ENCODE measurements at places on chromosomes 6 and 20.

DNA sequence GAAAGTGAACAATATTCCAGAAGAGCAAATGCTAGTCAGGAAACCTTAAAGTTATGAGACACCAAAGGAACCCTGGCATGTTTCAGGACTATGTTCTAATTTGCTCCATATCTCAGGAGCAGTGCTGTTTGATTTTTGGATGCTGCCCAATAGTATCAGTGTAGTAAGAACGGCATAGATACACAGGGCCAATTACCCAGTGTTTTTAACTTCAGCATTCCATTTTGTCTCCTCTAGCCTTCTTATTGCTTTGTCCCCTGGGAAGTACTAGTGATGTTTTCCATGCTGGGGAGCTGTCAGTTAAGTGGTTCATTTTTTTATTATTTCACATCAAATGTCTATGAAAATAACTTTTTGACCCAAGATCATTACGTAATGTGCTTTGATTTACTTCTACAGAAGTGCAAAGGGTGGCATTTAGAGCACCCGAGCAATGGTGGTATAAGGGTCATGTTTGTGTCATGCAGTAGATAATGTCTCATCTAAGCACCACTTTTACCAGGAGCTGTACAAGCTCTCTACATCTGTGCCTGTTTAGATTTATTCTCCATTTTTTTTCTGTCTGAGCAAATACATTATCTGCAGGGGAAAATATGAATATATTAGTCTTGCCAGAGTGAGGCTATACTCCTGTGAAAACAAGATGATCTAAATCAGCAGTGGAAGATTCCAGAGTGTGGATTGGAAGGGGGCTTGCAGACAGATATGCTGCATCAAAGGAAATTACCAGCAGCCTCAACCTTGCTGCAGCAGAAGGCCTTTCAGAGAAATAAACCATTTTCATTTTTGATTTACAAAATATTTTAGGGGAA is 198.8 kb upstream of the OPRM1 start:
- DNase-seq = no peak

DNA sequence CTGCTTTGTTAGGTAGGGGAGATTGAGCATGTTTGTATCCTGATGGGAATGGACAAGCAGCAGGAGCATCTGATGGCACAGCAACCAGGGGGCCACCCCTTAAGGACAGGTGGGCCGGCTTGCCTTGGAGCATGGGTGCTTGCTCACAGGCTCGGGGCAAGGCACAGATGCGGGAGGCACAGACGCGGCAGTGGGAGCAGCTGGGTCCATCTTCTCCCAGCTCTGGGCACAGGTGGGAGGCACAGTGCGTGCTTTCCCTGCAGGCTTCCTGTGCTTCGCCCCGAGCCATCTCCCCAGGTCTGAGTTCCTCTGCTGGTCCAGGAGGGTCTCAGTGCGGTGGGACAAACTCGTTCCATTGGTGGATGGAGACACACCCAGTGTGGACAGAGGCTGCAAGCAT is 73.6 kb upstream of the BHLHE23 start:
- no peak for DNase-seq

DNA sequence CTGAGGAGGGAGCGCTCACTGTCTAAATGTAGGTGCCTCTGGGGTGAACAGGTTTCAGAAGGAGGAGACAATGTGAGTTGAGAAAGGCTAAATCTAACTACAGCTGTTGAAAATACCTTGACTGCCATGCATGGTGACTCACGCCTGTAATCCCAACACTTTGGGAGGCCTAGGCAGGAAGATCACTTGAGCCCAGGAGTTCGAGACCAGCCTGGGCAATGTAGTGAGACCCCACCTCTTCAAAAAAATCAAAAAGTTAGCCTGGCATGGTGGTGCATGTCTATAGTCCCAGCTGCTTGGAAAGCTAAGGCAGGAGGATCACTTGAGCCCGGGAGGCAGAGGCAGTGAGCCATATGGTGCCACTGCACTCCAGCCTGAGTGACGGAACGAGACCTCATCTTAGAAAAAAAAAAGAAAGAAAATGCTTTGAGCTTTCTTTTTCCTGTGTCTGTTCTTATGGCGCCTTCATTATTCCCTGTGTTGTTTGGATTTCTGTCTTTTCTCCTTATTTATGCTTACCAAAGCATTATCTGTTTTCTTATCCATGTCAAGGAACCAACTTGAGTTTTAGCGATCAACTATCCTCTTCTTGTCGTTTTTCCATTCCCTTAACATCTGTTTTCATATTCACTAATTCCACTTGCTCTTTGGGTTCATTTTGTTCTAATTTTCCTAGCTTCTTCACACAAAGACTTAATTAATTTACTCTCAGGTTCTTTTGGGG is 8.5 kb downstream of the SLC2A10 start:
- DNase-seq = no peak

DNA sequence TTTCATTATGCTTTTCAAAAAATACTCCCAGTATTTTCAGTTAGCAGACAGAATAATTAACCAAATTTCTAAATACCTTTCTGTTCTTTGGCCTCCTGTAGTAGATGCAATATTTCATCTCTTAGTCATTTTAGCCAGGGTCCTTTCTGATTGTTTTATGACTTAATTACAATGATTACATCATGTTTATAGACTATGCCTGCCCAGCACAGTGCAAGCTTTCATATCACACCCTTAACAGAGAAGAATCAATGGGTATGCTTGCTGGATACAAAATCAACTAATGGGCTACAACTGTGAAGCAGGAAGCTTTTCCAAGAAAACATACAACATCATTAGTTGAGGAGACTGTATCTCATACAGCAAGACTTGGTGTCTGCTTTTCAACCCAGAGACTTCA is 119.8 kb upstream of the NRSN1 start:
- no peak for DNase-seq

GRCh38 chr6:154356113-154356512 is 490 bp downstream of the IPCEF1 start:
- DNase-seq = no peak

DNA sequence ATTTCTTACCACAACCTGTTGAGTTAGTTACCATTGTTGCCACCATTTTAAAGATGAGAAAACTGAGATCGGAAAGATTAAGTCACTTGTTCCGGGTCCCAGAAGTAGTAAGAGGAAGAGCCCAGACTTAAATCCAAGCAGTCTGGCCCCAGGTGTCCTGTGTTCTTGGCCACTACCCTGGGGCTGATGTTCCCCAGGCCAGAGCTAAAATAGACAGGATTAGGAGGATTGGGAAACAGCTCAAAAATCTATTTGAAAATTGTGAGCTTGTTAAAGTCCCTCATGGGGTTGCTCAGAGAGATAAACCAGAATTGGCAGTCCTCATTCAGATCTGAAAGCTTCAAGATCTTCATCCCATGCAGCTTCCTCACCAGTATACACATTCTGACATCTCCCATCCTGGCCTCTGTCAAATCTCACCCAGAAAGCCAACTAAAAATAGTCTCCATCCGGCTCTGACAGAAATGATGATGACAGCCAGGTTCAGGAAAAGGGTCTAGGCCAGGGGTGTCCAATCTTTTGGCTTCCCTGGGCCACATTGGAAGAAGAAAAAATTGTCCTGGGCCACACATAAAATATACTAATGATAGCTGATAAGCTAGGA is 62.0 kb downstream of the GFOD1 start:
- DNase-seq = no peak

DNA sequence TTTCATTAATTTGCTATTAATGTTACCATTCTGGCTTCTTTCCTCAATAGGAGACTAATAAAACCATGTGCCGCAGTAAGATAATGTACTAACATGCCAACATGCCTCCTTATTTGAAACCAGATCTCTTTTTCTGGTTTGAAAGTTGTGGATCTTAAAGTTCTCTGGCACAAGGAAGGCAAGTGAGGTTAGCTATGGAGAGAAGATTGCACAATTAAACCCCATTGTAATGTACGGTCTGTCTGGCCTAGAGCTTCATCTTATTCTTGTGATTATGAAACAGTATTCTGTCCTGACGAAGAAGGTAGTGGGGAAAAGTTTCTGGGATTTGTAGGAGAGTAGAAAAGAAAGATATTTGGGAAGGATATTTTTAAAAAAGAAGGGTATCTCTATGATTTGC is 68.4 kb downstream of the EYA4 start:
- no peak for DNase-seq

DNA sequence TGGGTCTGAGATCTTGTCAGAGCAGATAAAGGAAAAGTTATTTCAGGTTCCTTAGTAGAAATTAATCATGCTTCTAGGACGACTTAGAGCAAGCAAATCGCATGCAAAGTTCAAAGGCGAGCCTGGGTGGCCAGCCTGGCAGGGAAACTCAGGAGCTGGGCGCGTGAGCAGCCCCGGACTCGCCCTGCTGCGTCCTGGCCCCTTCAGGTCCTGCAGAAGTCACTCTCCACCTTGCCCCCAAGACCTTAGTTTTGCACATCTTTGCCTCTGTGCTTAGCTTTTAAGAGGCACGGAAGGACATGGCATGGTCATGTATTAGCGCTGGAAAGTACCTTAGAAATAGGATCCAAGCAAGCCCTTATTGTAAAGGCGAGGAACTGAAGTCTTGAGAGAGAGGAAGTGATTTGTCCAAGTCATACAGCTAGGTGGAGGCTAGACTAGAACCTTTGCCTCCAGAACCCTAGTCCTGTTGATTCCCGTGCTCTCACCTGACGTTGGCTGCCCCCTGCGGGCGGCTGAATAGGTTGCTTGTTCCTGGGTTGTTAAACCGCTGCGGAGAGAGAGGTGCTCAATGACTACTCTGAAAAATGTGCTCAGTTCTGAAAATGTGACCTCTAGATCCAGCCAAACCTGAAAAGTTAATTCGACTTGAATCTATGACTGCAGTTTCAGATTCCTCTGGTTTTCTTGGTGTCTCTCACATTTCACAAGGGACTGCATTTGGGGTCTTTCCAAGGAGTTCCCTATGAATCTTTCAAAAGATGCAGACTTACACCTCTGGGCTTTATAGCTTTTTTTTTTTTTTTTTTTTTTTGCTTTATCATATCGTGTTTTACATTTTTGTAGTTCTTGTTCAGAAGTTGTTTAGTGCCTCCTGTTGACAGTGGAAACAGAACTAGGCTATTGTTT is 2.7 kb downstream of the MYB start:
- peak; percentile 42 for DNase-seq
